ENCODE measurements at places on chromosomes 16 and 17.

DNA sequence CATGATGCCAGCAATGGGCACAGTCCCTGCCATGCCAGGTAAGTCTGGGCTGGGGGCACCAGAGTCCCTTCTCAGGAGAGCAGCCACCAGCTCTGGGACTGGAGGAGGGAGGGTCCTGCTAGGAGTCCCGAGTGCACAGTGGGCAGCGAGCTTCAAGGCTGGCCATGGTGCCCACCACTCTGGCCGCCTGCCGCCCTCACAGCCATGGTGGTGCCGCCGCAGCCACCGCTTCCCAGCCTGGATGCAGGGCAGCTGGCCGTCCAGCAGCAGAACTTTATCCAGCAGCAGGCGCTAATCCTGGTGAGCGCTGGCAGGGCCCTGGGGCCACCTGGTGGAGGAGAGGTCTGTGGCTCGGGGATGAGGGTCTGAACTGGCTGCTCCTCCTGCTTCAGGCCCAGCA, 17.9 kb upstream of the SMIM5 start:
- DNase-seq, result no peak

GRCh38 chr17:65235284-65235683, 98.1 kb downstream of the RGS9 start:
- DNase-seq, result no peak

GRCh38 chr16:1331712-1332617, 1.5 kb upstream of the BAIAP3 start:
- peak; percentile 95 for DNase-seq

GRCh38 chr16:85986931-85987749, 88.2 kb downstream of the IRF8 start:
- DNase-seq, result no peak

- no peak for DNase-seq
These were observed 33.5 kb downstream of the WSB1 start for GRCh38 chr17:27327397-27327796.

GRCh38 chr17:47882247-47882646, 13.8 kb upstream of the SP2 start:
- DNase-seq, result no peak

- DNase-seq, result peak; percentile 57
These were observed 18.2 kb upstream of the NXPH3 start for GRCh38 chr17:49557312-49558024.

GRCh38 chr16:649631-650030, 466 bp downstream of the WDR90 start:
- peak; percentile 37 for DNase-seq

DNA sequence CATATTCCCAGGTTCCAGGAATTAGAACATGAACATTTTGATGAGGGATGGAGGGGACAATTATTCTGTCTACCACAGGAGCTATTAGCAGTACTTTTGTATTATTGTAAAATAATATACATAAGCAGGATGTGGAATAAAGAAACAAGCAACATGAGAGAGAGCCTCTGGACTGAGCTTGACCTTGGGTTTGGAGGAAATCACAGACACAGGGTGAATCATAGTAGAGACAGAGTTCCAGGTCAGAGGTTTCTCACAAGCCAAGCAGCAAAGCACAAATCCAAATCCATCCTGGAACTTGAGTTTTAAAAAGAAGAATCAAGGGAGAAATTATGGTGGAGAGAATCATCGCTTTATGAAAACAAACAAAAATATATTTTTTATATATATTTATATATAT, 5.1 kb downstream of the KRT31 start:
- DNase-seq, result no peak

DNA sequence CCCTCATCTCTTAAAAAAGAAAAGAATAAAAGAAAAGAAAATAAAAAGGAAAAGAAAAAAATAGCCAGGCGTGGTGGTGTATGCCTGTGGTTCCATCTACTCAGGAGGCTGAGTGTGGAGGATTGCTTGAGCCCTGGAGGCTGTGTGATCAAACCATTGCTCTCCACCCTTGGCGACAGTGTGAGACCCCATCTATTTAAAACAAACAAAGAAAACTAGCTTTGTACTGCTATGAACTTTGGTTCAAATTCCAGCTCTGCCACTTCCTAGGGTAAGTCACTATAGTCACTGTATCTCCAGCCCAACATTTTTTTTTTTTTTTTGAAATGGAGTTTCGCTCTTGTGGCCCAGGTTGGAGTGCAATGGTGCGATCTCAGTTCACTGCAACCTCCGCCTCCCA, 4.2 kb downstream of the CTF1 start:
- no peak for DNase-seq

DNA sequence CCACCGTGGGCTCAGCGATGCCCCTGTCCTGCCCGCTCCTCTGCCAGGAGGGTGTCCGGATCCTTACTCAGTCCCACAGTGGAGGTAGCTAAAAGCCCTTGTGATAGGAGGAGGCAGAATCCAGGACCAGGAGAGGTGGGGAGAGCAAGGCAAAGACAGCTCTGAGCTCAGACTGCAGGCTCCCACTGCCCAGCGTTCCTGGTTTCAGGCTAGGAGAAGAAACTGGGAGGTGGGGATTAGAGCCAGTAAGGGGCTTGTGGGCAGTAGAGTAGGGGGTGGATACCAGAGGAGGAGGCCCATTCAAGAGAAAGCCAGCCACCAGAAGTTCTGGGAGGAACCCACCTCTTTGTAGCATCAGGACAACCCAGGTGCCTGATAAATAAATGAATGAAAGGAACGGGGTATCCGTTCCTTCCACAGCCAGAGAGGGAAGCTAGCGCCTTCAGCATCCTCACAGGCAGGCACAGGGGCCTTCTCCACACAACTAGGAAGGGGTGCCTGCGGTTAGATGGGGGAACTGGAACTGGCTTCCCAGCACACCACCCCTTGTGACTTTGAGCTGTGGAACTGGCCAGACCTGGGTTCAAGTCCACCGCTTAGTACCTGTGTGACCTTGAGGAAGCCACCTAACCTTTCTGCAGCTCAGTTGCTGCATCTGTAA, 2.3 kb downstream of the IL21R start:
- DNase-seq, result no peak

DNA sequence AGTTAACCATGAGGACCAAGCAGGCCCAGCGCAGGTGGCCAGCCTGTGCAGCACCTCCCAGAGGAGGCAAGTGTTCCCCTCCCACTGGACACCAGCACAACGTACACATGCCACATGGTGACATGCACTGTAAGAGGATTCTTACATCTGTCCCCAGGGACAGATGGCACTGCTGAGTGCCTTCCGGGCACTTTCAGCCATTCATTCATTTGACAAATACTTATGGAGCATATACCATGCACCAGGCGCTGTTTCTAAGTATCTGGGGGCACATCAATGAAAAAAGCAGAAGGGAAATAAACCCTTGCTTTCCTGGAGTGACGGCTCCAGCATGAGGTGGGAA, 79.6 kb downstream of the GAS7 start:
- no peak for DNase-seq

DNA sequence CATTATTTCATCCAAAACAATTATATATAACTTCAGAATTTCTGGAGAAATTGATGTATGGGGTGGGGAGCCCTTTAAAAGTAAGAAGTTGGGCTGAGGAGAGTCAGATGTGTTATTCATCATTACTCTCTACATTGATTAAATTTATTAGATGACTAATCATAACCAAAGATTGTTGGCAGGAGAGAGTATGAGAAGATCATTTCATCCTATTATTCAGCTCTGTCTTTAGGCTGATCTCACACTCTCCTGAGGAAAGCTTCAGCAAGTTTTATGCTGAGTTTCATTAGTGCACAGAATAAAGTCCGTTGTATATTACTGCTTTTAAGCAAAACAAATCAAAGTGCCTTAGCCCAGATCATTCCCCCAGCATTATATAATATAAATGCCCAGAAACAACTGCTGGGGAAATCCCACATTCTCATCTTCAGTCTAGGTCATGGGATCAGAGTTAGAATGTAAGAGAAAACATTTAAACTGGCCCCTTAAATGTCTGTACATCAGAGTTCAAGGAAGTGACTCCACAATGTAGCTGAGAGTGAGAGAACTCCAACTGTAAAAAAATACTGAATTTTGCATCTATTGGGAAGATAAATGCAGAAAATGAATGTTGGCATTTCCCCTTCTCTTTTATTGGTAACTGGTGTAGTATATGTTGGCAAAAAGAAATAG, 130.1 kb upstream of the HLF start:
- no peak for DNase-seq

DNA sequence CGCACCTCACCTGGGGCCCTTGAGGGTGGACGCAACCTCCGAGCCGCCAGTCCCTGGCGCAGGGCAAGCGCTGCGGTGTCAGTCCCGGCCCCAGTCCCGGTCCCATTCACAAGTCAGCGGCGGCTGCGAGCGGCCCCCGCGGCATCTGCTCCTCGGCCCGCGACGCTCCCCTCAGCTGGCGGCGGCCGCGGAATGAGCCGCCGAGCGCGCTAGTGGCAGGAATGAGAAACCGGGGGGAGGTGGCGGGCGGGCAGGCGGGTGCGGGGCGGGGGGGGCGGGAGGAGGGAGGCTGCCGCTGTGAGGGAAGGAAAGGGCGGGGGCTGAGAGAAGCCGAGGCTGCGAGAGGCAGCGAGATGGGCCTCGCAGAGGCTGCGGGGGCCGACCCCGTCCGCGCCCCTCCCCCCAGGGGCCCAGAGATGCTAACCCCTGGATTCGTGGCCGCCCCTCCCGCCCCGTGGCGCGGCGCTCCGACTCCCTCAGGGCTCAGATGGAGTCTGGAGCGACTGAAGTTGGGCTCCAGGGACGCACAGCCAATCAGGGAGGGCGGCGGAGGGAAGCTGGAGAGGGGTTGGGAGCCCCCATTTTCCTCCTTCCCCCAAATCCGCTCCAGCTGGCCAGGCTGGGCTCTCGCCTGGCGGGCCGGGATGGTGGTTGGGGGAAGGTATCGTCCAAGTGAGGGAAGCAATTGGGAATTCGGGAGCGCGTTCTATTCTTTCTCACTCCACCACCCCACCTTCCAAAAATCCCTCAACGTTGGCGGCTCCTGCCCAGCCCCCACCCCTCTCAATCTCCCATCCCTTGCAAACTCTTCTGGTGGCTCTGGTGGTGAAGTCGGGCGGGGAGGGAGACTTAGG, at the start of gene CDH11:
CDH11 (minus strand) TSS at position 194 of the 854 bp plus-strand sequence. CDS start 117,194 bp downstream, outside the sequence.
- peak; percentile 2 for DNase-seq

- no peak for DNase-seq
These were observed 29.9 kb upstream of the PRM1 start for GRCh38 chr16:11310997-11311561.

- DNase-seq, result peak; percentile 49
These were observed 565 bp downstream of the WDR45B start for GRCh38 chr17:82647593-82648164.

GRCh38 chr17:38600906-38601305, 4.8 kb downstream of the SRCIN1 start:
- no peak for DNase-seq

- no peak for DNase-seq
These were observed 32.5 kb upstream of the CDH8 start for GRCh38 chr16:62068747-62069146.

DNA sequence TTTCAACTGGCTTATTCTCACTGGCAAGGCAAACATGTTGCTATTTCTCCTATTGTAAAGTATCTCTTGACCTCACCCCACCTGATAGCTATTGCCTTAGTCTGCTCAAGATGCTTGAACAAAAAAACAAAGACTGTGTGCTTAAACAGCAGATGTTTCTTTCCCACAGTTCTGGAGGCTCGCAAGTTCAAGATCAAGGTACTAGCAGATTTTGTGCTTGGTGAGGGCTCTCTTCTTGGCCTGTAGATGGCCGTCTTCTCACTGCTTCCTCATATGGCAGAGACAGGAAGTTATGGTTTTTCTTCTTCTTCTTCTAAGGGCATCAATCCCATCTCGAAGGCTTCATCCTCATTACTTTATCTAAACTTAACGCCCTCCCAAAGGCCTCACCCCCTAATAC, 109.7 kb upstream of the CLEC3A start:
- no peak for DNase-seq

GRCh38 chr16:53022374-53022773, 30.3 kb downstream of the CHD9NB start:
- DNase-seq, result peak; percentile 49

- no peak for DNase-seq
These were observed 265.3 kb downstream of the MAP2K6 start for GRCh38 chr17:69679829-69680228.

GRCh38 chr17:4538236-4539002, 16.8 kb downstream of the MYBBP1A start:
- DNase-seq, result no peak

DNA sequence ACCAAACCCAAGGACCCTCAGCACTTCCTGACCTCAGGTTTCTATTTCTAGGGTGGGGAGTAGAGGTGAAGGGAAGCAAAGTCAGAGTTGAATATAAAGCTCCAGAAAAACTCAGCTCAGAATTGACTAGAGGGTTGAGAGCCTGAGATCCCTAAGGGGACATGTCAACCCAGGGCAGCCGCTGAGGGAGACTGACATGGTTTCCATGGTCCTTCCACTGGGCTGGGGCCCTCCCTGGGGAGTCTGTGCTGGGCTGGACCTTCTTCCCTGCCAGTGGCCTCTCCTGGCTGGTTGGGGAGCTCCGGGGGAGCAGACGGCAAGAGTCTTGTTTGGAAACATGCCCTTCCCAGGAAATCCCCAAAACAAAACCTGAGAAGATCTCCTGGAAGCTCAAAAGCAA, 121.3 kb downstream of the METRNL start:
- DNase-seq, result no peak

DNA sequence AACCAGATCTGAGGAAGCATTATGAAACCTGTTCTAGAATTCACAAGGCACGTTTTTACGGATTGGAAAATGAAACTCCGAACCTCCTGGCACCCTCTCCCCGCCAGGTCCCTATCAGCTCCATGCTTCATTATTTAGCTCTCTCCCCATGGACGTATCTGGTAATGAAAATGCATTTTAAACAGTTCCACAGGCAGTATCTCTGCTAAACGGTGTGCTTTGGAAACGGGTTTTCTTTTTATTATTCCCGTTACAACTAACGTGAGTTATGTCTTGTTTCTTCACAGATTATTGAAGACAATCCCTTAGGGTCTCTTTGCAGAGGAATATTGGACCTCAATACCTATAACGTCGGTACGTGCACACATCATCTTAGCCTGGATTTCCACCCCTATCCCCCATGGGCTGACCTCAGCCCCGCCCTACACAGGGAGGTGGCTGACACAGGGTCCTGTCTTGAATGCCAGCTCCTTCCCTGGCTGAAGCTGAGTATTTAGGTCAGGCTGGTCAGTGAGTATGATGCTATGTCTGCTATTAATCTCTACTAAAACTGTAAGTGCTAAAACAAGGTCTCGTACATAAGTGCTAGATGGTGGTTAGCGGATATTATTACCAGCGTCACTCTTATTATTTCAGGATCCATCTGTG, 82.9 kb downstream of the SDR42E1 start:
- DNase-seq, result no peak

- no peak for DNase-seq
These were observed 8.5 kb upstream of the ZC3H7A start for GRCh38 chr16:11805556-11805955.

- peak; percentile 20 for DNase-seq
These were observed 141.2 kb downstream of the SEC14L1 start for GRCh38 chr17:77281904-77282367.

GRCh38 chr16:14284930-14285512, 213.9 kb downstream of the MRTFB start:
- DNase-seq, result peak; percentile 75

All from NCI-H146 (cell line).